Lower leg skin (tissue), 4 donors: ENCODE measurements at places on chromosomes 16 and 17. TPM values are rescaled to one million over a fixed set of nuclear protein-coding genes. Genes with fewer than 3 reads are reported as not detected.

The CDH3 gene
- total RNA-seq: 34.1 TPM

GRCh38 chr17:78289802-78290363 lies 58.5 kb downstream of the TMEM235 start:
- DNase-seq: peak; percentile 68

The C16orf86 gene
- total RNA-seq: 6.7 TPM

GRCh38 chr16:86882586-86883280 lies 304.4 kb downstream of the FOXL1 start:
- no peak for DNase-seq

DNA sequence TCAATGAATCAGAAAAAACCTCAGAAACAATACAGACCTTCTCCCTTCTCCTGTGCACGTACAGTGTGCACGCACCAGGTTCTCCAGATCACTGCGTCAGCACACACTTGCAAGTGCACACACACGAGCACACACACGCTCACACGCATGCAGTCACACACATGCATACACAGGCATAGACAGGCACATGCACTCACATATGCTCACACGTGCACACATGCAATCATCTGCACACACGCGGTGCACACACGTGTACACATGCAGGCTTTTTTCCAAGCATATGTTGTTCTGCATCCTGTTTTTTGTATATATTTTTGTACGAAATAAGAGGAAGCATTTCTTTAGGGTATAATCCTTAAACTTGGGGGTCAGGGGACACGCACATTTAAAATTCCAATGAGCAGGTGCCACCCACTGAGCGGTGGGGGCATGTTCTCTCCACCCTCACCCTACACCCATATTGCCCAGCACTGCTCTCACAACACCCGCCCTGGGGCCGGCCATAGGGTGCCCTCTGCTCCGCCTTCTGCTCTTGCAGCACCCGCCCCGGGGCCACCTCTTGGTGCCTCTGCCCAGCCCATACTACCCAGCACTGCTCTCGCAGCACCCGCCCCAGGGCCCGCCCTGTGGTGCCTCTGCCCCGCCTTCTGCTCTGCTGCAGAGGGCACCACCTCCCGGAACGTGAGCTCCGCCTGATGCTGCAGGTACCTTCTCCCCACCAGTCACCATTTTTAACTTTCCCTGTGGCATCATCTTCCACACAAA lies 20.9 kb downstream of the KLHDC4 start:
- DNase-seq: no peak

DNA sequence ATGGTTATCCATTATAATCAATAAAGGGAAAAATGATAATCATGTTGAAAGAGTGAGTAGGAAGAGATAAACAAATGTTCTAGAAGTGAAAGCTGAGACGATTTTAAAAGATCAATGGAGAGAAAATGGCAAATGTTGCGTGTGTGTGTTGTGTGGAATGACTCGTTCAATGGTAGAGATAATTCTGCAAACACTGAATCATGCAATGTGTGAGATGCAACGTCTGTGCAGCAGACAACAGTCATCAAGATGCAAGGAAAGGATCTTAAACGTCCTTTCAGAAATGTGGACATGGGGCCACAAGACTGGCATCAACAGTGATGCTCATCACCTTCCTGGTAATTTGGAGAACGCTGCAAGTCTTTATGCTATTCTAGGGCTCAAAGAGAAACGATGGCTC lies 124.4 kb downstream of the CDYL2 start:
- DNase-seq: no peak

- no peak for DNase-seq
These were observed 114.0 kb downstream of the FTO start for GRCh38 chr16:53817812-53818550.

DNA sequence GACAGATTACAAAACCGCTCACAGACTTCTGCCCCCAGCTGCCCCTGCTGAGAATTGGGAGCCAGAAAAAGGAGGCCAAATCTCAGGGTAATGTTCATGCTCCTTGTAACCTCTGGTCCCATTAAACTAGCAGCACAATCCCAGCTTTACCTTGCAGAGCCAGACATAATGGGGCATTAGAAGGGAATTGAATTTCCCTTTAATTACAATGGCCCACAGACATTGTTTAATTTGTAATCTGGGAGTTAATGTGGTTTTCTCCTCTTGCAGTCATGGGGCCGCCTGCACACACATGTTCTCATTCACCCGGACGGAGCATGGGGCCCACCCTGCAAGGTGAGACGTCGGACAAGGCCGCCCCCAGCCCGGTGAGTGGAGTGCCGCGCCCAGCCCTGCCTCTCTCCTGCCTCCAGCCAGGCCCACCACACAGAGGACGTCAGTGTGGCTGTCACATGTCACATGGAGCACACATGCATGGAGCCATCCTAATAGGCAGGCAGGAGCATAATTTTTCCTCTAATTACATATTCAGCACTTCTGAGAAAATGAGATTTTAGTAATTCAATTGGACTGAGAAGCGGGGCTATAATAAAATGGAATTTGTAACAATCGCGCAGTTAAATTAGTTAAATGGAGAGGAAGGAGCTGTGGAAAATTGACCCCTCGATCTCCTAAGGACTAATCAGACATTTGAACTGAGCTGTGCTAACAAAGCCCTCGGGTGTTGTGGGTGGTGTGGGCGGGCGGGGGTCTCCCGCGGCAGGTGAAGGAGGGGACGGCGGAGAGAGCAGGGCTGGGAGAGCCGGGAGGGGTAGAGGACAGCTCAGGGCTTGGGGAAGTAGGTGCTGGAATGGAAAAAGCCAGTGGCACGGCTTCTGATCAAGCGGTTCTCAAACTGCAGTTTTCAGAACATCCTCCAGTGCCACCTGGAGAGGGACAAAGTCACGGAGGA lies 87.7 kb downstream of the ENGASE start:
- no peak for DNase-seq

DNA sequence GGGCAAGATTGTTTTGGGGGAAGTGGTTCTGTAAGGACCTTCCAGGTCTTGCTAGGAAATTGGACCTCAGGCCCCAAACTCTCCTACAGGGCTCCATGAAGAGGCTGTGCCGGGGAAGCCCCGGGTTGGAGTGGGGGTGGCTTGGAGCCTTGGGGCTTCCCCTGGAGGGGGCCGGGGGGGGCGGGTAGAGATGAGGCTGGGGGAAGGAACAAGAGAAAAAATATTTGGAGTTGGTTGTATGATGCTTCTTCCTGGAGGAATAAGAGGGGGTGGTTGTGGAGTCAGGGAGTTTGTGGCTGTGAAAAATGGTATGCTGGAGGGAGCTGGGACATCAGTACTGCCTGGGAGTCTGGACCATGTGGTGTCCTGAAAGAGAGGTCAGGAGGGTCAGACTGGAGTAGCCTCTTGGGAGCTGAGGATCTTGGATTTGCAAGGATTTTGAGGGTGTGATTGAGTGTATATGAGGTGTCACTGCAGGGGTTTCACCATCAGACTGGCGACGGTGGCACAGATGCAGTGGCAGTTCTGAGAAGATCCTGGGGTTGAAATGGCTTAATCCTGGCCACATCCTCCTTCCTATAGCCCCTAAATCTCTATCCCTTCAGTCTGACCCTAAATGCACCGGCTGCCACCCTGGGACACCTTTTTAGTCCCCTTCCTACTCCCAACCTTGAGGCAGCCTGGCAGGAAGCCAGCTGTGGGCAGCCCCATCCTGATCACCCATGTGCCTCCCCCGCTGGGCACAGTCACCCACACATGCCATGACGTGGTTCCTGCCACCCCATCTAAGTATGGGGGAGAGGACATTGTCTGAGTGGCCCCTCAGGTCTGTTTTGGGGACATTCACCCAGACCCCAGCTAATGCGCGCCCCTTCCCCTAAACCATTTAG lies 10.9 kb downstream of the RARA start:
- DNase-seq: peak; percentile 95

DNA sequence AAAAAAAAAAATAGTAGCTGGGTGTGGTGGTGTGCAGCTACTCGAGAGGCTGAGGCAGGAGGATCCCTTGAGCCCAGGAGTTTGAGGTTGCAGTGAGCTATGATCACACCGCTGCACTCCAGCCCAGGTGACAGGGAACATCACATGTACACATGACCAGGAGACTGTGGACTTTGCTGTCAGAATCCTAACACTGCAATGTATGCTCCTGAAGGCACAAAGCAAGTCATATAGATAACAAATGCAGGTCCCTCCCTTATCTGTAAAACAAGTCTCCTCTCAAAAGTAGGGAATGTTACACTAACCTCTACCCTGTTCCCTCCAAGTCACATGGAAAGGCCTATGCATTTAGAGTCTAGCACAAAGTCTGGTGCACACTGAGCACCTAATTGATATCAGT lies 48.5 kb downstream of the ARHGAP17 start:
- DNase-seq: no peak

GRCh38 chr17:72617557-72617956 lies 474.9 kb downstream of the SLC39A11 start:
- no peak for DNase-seq

The DNAH17 gene
- 1.6 TPM for total RNA-seq

DNA sequence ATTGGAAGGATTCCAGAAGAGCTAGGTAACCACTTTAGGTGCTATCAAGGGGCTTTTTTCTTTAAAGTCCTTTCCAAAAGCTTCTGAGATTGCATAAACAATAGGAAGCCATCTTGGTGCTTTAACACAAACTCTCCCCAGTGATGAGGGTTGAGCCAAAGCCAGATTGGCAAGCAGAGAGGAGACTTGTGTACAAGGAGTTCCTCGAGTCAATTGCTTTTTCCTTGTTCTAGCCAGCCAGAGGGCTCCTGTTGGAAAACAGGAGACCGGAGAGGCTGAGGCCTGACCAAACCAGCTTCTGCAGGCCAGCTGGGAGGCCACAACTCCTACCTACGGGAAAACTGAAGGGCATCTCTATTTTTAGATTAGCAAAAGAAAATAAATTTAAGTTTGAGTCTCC lies 46.5 kb downstream of the MAPT start:
- DNase-seq: peak; percentile 80

- no peak for DNase-seq
These were observed 24.5 kb downstream of the ADCY7 start for GRCh38 chr16:50290856-50291255.

DNA sequence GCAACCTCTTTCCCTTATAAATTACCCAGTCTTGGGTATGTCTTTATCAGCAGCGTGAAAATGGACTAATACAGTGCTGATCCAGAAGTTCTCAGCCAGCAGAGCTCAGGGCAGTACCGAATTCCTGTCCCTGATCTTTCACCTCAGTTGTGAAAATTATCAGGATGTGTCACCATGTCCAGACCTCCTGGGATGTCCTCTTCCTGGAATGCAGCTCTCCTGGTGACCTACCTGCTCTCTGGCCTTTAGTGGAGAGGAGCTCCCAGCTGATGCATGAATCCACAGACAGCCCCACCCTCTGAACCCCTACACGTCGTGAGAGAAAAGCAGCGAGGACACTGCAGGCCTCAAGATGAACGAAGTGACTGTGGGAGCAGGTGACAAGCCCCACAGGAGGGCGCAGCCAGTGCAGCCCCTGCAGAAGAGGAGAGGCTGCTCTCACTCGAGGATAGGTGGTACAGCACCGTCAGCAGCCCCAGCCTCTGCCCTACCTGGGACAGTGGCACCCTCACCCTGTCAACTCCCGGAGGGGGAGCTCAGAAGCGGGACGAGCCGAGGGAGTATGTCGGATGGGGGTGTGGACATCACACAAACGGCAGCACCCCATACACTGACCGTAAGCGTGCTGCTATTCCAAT lies 22.0 kb upstream of the C16orf95 start:
- no peak for DNase-seq

DNA sequence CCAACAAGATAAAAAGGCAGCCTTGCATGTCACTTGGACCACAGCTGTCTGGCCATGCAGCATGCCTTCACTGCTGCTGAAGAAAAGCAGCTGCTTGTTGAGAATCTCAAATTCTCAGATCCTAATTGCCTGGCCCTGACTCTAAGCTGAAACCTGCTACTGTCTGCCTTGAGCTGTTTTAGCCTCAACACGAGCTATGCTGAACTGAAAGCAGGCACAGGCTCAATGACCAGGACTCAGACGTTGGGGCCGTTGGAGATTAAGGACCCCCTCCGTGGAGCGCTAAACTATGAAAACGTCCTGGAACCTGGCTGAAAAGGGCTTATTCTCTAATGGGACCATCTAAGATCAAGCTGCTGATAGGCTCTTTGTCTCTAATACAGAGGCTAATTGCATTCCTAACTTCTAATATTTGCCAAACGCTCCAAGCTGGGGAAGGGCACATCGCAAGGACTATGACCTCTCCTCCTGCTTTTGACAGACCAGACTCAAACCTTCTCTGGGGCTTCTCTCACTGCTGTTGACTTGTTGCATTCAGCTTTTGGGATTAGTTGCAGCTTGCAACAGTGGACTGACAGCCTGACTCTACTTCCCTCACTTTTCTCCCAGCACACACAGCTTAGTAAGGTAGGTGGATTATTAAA lies 4.6 kb upstream of the PLK1 start:
- no peak for DNase-seq

DNA sequence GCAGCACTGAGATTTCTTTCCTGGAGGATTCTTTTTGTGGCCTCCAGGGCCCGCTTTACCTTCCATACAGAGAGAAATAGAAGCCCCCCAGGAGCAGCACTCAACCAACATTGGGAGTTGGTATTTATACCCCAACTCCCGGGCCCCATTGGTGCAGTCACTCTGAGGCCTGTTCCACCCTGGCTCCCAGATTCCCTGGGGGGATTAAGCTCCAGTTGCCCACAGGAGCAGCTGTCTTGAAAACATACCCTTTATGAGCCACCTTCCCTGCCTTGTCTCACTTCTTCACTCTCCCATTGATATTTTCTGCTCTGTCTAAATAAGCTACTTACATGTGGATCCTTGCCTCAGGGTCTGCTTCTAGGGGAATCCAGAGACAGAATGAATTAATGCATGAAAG lies 167.8 kb downstream of the KATNIP start:
- DNase-seq: no peak

The ATF7IP2 gene
- total RNA-seq: 2.7 TPM

The ATP2A3 gene
- 8.5 TPM for total RNA-seq

DNA sequence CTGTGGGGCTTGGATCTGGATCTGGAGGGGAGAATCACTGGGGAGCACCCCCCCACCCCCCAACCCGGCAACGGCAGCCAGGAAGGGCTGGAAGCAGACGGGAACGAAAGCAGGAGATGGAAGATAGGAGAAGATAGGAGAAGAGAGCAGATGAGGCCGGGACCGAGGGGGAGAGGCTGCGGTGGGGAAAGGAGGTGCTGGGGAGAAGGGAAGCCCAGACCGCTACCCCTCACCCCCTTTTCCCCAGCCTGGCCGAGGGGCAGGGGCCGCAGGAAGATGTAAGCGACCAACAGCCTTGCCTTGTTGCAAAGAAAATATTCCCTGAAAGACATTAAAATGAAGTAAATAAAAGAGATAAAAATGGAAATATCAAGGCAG lies 26.8 kb upstream of the CBFA2T3 start:
- no peak for DNase-seq
